ENCODE measurements at places on chromosomes 5 and 9.

DNA sequence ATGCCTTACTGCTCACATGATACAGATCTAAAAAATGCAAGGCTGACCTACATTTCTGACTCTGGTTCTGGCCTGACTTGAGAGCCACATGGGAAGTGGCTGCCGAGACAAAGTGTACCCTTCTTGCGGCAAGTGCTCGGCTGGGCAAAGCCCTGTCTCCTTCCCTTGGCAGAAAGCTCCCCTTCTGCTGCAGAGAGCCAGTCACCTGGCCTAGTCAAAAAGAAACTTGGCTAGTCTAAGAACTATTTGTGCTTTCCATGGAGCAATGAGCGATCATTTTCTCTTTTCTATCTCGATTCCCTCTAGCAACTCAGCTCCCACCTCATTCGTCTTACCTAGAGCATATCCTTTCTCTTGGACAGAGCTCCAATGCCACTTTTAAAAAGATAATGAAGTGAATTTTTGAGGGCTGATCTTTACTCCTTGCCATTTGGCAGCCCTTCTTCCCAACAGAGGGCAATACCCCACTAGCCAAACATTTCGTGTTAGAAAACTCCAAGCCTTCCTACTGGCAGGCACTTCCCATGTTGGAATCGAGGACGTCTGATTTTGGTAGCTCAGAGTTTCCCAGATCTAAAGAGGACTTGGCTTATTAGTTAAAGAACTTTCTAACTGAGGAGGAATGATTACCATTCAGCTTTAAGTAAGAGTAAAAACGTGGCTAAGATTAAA, 108.1 kb upstream of the PRRC1 start:
- peak; percentile 23 for DNase-seq

GRCh38 chr9:3963643-3964369, 336.1 kb downstream of the GLIS3 start:
- no peak for DNase-seq

GRCh38 chr9:125332527-125332926, 70.9 kb downstream of the GAPVD1 start:
- no peak for DNase-seq

GRCh38 chr9:131273856-131274673, 2.2 kb downstream of the FAM78A start:
- DNase-seq, result no peak

GRCh38 chr9:104905931-104906330, 22.0 kb downstream of the ABCA1 start:
- no peak for DNase-seq

GRCh38 chr5:140318792-140319191, 15.9 kb upstream of the PFDN1 start:
- DNase-seq, result no peak

DNA sequence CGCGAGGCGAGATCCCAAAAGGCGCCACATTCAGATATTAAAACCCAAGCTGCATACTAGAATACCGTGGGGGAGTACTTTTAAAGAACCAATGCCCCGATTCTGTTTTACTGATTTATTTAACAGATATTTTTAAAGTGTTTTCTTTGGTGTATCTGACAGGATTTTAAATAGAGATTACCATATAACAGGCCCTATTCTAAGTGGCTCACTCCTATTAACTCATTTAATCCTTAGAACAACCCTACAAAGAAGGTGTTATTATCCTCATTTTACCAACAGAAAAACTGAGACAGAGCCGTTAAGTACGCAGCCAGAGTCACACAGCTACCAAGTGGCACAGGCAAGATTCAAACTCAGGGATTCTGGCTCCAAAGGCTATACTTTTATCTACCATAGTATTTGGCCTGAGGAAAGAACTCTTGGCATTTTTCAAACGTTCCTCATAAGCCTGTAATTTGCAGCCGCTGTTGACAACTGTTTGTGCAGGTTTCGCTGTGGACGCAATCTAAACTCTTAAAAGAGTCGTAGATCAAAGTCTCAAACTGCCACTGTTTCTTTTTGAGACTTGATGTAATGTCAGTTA, 550 bp upstream of the TMEM245 start:
- DNase-seq, result no peak

DNA sequence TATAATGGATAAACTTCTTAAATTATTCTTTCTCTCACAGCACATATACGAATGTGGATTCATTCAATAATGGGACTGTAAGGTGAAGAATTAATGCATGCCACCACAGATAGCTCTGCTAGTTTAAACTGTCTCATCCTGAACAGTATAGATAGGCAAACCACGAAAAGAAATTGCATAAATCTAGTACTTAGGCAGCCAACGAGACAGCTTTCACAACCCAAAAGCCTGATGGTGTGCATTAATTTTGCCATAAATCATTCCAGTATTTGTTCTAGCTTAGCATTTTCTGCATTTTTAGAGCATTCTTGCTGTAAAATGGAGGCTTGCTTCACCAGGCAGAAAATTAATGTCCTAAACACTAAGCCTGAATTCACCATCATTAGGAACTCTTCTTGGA, 834.2 kb upstream of the DMAC1 start:
- DNase-seq, result no peak

- DNase-seq, result no peak
These were observed 80.9 kb downstream of the ADAMTS16 start for GRCh38 chr5:5220901-5221631.

- DNase-seq, result peak; percentile 27
These were observed 30.0 kb upstream of the PCSK1 start for GRCh38 chr5:96463091-96463490.

- DNase-seq, result no peak
These were observed 21.0 kb downstream of the PDCD1LG2 start for GRCh38 chr9:5531101-5531882.

DNA sequence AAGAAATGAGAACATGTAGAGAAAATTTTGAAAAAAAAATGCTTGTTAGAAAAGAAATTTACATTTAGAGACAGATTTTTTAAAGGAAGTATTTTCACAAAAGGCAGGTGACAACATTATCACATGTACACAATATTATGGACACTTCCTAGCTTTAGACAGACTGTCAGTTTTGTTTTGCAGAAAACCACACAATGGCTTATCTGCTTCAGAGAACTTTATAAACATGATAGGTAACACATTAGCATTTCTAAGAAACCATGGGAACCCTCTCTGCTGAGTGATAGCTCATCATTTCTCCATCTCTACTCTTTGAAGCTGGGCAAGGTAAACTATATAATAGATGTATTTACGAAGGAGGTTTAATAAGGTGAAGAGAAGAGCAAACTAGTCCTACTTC, 25.6 kb downstream of the POU5F2 start:
- no peak for DNase-seq

- no peak for DNase-seq
These were observed 278.3 kb upstream of the PTGER4 start for GRCh38 chr5:40401284-40402006.

DNA sequence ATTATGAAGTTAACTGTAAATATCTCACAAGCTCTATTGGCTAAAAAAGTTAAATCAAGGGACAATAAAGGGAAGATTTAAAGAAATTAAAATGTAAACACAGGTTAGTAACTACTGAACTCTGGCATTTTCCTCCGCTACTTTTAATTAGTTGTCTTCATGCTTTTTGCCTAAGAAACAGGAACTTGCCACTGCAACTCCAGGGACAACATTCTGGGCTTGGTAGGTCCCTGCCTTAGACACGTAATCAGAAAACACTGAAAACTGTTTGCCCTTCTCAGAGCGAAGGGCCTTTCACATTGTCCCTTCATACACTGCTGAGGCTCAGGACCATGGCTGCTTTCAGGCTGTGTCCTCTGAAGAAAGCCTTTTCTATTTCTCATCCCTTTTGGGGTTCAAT, 118.7 kb downstream of the CCDC192 start:
- DNase-seq, result no peak

DNA sequence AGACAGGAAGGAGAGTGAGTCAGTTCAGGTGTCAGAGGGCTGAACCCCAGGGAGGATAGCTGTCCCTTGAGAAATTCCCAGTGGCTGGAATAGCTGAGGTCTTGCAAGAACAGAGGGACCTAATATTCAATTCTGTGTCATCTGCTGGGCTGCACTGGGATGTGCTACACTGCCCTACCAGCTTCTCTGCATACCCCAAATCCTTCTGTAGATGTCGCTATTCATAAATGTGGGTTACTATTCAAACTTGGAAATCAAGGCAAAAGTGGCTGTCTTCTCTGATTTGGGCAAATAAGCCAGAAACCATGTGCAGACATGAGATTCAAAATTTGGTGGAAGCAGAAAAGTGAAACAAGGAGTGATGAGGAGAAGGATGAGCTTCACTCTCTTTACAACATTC, 16.3 kb downstream of the TNFSF8 start:
- no peak for DNase-seq

GRCh38 chr9:2640570-2640969, 19.0 kb downstream of the VLDLR start:
- DNase-seq, result no peak

DNA sequence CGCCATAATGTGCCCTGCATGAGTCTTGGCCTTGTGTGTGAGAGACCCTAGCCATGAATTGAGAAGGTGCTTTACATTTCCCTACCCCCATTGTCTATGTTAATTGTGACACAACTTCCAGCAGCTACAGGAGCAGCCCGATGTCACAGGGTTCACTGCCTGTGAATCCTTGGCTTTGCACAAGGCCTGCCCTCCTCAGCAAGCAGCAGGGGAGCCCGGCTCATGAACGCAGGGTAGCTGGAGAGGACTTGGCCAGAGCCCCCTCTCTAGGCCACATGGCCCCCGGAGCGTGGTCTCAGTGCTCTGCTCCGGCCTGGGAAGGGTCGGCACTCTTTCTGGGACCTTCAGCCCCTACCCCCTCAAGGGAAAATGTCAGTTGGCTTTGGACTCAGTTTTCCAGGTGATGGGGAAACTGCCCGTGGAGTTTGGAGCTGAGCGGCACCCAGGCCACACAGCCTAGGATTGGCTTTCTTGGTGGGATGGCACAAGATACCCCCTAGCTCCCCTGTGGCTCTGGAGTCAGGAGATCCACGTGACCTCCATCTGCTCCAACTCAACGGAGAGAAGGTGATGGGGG, 160.8 kb downstream of the DAB2IP start:
- no peak for DNase-seq

DNA sequence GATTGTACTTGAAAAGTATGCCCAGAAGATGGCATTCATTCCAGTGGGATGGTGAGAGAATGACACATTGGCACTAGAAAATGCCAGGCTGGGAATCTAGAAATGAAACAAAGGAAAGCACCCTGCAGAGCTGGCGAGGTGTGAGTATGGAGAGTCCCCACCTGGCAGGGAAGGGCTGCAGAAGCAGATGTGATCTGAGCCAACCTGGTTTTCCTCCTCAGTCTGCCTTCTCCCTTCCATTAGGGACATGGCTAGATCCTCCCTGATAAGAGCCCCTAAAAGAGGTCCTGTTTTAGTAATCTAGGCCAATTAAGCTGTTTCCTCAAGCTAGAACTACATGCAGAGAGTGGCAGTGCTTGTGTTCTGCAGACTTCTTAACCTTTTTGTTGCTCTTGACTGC, 24.7 kb upstream of the TNFSF15 start:
- DNase-seq, result no peak

DNA sequence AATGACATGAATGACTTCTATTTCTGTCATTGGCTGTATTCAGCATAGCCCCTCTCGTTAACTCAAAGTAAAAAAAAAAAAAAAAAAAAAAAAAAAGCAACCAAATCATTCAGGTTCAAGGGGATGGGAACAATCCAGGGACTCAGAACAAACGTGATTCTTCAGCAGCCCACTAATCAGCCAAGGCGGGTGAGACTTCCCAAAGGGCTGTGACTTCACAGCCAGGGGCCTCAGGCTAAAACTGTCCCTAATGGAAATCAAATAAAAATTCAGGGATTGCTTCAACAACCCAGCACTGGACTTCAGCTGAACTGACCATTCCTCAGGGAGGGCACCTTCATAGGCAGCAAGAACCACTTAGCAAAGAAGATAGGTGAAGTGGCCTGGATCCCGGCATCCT, 86.2 kb upstream of the FAM169A start:
- no peak for DNase-seq

GRCh38 chr9:75889977-75890471, 449 bp upstream of the PCSK5 start:
- DNase-seq, result peak; percentile 79

GRCh38 chr9:92138157-92138959, 23.1 kb upstream of the SPTLC1 start:
- DNase-seq, result peak; percentile 43
